ENCODE measurements at places on chromosomes 3 and 15.

- no peaks in the 10 kb centered on the region for H3K36me3 ChIP-seq
- H3K27ac ChIP-seq = no peak overlapping the region
- no peak overlapping the region for H3K4me3 ChIP-seq
- DNase-seq = no peak
These were observed 88.8 kb upstream of the TBL1XR1 start for GRCh38 chr3:177286034-177286433.

- no peak overlapping the region for H3K27ac ChIP-seq
- H3K36me3 ChIP-seq = no peaks in the 10 kb centered on the region
- no peak for DNase-seq
- H3K27me3 ChIP-seq = peaks cover 5% of the 10 kb centered on the region
- H3K4me3 ChIP-seq = no peak overlapping the region
- no peaks in the 10 kb centered on the region for H3K4me1 ChIP-seq
These were observed 2.5 kb upstream of the FBN1 start for GRCh38 chr15:48647962-48648361.

- H3K4me1 ChIP-seq = no peaks in the 10 kb centered on the region
- no peaks in the 10 kb centered on the region for H3K27me3 ChIP-seq
- no peak overlapping the region for H3K4me3 ChIP-seq
- DNase-seq = no peak
These were observed 4.6 kb upstream of the APBA2 start for GRCh38 chr15:28881170-28881569.

GRCh38 chr3:112807685-112808084 is 39.0 kb downstream of the CD200R1L start:
- no peaks in the 10 kb centered on the region for H3K36me3 ChIP-seq
- H3K4me1 ChIP-seq = no peaks in the 10 kb centered on the region
- no peak for DNase-seq
- H3K4me3 ChIP-seq = no peak overlapping the region
- no peak overlapping the region for H3K27ac ChIP-seq
- no peaks in the 10 kb centered on the region for H3K27me3 ChIP-seq

DNA sequence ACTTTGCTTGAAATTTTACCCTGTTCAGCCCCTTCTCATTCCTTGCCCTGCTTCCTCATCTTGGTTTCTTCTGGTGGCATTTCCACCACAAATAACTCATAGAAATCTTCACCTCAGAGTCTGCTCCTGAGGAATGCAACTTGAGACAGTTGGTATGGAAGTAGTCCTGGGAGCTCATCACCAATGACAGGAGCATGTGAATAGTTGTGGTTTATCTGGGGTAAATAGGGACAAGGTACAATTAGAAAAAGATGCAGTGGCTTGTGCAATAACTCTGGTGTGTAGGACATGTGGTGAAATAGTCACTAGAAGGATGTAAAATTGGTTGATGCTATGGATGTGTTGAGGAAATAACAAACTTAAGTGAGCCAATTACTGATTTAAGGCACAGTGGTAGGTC is 72.7 kb upstream of the CHRNA7 start:
- no peak overlapping the region for H3K27ac ChIP-seq
- no peaks in the 10 kb centered on the region for H3K36me3 ChIP-seq
- no peak overlapping the region for H3K4me3 ChIP-seq
- no peaks in the 10 kb centered on the region for H3K4me1 ChIP-seq
- no peaks in the 10 kb centered on the region for H3K27me3 ChIP-seq
- DNase-seq = no peak

GRCh38 chr15:49382394-49382793 is 40.6 kb upstream of the FGF7 start:
- no peaks in the 10 kb centered on the region for H3K36me3 ChIP-seq
- H3K4me3 ChIP-seq = no peak overlapping the region
- DNase-seq = no peak
- no peaks in the 10 kb centered on the region for H3K4me1 ChIP-seq
- no peak overlapping the region for H3K27ac ChIP-seq
- H3K27me3 ChIP-seq = no peaks in the 10 kb centered on the region

GRCh38 chr3:38021196-38021595 is 8.2 kb downstream of the PLCD1 start:
- H3K4me3 ChIP-seq = no peak overlapping the region
- H3K36me3 ChIP-seq = peaks cover 2% of the 10 kb centered on the region
- peaks cover 8% of the 10 kb centered on the region for H3K4me1 ChIP-seq
- DNase-seq = no peak
- H3K27me3 ChIP-seq = no peaks in the 10 kb centered on the region
- no peak overlapping the region for H3K27ac ChIP-seq

DNA sequence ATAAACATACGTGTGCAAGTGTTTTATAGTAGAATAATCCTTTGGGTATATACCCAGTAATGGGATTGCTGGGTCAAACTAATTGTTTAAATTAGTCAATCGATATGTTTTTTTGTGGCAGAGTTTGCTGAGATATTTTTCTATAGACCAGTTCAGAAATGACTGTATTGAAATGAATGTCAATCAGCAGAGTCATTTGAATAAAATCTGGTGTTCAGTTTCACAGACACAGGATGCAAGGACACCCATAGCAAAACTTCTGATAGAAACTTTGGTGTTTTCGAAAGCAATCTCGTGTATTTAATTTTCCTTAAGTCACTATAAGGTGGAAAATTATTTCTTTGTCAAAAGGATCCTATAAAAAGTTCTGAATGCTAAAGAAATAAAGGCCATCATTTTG is 434.4 kb downstream of the RAP2B start:
- no peak overlapping the region for H3K4me3 ChIP-seq
- DNase-seq = no peak
- no peaks in the 10 kb centered on the region for H3K27me3 ChIP-seq
- no peak overlapping the region for H3K27ac ChIP-seq
- H3K36me3 ChIP-seq = no peaks in the 10 kb centered on the region
- H3K4me1 ChIP-seq = no peaks in the 10 kb centered on the region

- H3K4me1 ChIP-seq = no peaks in the 10 kb centered on the region
- DNase-seq = no peak
- H3K27me3 ChIP-seq = no peaks in the 10 kb centered on the region
- no peak overlapping the region for H3K4me3 ChIP-seq
- no peaks in the 10 kb centered on the region for H3K36me3 ChIP-seq
- no peak overlapping the region for H3K27ac ChIP-seq
These were observed 155.6 kb upstream of the HES1 start for GRCh38 chr3:193980326-193980725.

DNA sequence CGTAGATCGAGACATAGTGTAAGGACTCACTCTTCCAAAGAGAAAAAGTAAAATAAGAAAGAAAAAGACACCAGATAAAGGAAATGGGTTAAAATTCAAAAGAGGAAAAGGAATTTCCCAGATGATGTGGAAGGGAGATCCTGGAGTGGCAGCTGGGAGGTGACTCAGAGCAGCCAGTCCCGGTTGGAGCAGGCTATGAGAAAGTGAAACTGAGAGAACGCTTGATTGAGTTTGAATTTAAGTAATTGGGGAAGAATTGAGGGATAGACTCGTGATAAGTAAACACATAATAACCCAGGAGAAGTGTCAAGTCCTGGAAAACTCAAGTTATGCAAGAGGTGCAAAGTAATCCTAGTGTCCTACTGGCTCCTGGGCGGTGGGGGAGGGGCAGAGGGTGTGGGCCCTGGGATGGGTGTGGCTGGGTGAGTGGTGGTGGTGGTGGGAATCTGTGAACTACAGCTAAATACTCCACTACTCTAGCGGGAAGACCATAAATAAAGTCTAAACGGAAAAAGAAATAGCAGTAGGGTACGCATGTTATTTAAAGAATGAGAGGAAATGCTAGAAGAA is 1.2 kb downstream of the PRR20G start:
- no peak for DNase-seq
- no peaks in the 10 kb centered on the region for H3K4me1 ChIP-seq
- H3K4me3 ChIP-seq = no peak overlapping the region
- no peak overlapping the region for H3K27ac ChIP-seq

- no peak overlapping the region for H3K27ac ChIP-seq
- no peak for DNase-seq
- H3K36me3 ChIP-seq = no peaks in the 10 kb centered on the region
These were observed 36.7 kb downstream of the IGF1R start for GRCh38 chr15:98684995-98685525.

GRCh38 chr3:156612903-156613302 is 58.0 kb upstream of the SSR3 start:
- no peaks in the 10 kb centered on the region for H3K27me3 ChIP-seq
- H3K4me3 ChIP-seq = no peak overlapping the region
- no peaks in the 10 kb centered on the region for H3K36me3 ChIP-seq
- H3K27ac ChIP-seq = no peak overlapping the region
- H3K4me1 ChIP-seq = no peaks in the 10 kb centered on the region

DNA sequence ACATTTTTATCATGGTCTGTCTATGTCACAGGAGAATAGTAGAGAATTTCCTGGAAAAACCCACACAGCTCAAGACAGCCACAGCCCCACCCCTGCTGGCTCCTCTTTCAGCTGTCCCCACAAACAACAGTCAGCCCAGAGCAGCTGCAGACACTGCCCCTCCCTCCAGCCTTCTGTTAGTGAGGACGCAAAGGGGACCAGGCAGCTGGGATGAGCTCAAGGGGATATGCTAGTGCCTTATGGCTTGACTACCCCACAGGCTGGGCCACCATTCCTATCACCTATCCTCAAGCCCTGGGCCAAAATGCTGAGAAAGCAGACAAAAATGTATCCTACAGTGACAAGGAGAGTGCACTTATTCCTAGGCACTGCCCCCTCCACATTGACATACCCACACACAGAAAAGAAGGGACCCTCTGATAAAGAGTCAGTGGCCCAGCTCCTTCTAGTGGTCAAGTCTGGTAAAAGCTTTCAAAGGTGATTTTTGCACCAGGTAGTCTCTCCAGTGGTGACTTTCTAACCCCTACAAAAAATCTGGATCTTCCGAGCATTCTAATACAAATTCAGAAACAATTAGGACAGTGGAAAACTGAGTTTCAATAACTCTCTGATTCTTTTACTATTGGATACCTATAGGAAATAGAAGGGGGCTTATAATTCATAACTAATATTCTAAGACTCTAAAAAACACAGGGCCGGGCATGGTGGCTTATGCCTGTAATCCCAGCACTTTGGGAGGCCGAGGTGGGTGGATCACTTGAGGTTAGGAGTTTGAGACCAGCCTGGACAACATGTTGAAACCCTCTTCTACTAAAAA is 3.0 kb upstream of the MAP1A start:
- no peaks in the 10 kb centered on the region for H3K27me3 ChIP-seq
- no peaks in the 10 kb centered on the region for H3K36me3 ChIP-seq
- no peak overlapping the region for H3K27ac ChIP-seq
- no peak for DNase-seq
- no peak overlapping the region for H3K4me3 ChIP-seq

GRCh38 chr15:78182821-78183220 is 33.7 kb downstream of the IDH3A start:
- H3K36me3 ChIP-seq = no peaks in the 10 kb centered on the region
- H3K27ac ChIP-seq = no peak overlapping the region
- no peaks in the 10 kb centered on the region for H3K4me1 ChIP-seq
- no peak for DNase-seq
- H3K27me3 ChIP-seq = no peaks in the 10 kb centered on the region
- H3K4me3 ChIP-seq = no peak overlapping the region

GRCh38 chr3:12756635-12757034 is 2.4 kb downstream of the TMEM40 start:
- no peak overlapping the region for H3K27ac ChIP-seq
- no peaks in the 10 kb centered on the region for H3K4me1 ChIP-seq
- no peak overlapping the region for H3K4me3 ChIP-seq
- no peak for DNase-seq

DNA sequence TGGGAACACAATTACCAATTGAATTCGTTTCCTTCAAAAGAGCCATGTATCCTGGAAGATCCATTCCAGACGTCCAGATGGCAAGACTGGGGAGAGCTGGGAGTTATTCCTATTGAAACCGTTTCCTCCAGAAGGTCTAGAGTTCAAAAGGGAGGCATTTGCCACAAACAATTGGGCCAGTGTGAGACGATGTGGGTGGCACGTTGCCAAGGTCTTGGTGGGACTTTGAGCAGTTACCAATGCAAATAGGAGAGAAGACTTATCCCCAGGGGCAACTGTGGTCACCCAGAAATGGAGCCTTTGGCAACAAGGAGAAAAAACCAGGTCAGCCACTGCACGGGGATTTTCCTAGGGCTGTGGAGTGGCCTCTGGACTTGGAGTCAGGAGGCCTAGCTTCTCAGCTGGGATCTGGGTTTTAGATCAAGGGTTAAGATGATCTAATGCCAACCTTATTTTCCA is 29.6 kb upstream of the TLE3 start:
- H3K27ac ChIP-seq = no peak overlapping the region
- DNase-seq = no peak
- no peak overlapping the region for H3K4me3 ChIP-seq
- H3K36me3 ChIP-seq = no peaks in the 10 kb centered on the region

DNA sequence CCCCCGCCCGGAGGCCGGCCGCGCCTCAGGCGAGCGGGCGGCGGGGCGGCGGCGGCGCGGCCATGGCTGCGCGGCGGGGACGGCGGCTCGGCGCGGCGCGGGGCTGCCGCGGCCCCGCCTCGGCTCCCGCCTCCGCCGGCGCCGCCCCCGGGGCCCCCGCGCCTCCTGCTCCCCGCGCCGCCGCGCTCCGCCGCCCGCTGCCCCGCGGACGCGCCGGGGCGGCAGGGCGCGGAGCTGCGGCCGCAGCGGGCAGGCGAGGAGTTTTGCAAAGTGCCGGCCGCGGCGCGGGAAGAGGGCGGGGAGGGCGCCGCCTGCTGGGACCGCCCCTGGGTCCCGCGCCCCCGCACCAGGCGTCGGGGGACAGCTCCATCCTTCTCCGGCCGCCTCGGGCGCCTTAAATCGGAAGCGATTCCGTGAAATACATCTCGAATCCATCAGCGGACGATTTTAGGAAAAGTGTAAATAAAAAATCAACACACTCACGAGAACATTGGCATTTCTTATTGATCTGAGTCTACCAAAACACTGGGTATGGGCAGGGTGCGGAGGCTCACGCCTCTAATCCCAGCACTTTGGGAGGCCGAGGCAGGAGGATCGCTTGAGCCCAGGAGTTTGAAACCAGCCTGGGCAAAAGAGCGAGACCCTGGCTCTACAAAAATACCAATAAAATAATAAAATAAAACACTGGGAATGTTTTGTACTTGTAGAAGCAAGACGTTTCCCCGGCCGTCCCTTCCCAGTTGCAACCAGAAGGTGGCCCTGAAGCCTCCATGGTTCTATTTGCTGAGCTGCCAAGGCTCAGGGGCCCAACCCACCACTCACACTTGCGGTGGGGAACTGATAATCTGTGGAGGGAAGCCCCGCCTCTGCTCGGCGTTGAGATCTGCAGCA is 136.9 kb downstream of the NUP210 start:
- peak overlapping the region; percentile 69 for H3K4me3 ChIP-seq
- peak; percentile 33 for DNase-seq
- H3K4me1 ChIP-seq = no peaks in the 10 kb centered on the region
- no peaks in the 10 kb centered on the region for H3K36me3 ChIP-seq
- no peaks in the 10 kb centered on the region for H3K27me3 ChIP-seq

DNA sequence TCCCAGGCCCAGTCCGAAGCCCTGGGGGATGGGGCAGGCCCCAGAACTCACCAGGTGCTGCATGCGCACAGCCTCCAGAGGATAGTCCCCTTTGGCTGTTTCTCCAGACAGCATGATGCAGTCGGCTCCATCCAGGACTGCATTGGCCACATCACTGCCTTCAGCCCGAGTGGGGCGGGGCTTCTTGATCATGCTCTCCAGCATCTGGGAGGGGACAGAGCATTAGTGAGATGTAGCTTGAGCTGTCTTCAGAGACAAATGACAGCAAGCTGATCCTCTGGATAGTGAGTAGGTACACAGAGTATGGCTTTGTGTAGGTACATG is 9.1 kb upstream of the GRAMD2A start:
- no peaks in the 10 kb centered on the region for H3K4me1 ChIP-seq
- no peak overlapping the region for H3K4me3 ChIP-seq
- no peak for DNase-seq
- no peak overlapping the region for H3K27ac ChIP-seq
- peaks cover 40% of the 10 kb centered on the region for H3K36me3 ChIP-seq

Measured in pancreas (tissue), 10 donors.